ENCODE measurements at places on chromosomes 12 and 14.

DNA sequence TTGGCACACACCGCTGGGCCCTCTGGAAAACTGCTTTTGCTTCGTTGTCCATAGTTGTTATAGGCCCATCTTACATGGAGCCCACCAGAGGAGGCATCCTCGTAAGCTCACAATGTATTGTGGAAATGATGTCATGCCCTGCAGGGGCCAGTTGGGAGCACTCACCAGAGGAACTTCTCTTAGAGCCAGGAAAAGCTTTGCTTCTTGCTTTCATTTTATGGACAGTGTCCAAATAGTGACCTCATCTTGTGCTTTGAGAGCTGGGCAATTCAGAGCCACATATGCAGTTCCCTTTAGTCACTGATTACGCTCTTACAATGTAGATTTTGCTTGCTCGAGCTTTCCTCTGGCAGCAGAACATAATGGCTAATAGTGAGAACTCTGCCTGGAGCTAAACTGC lies 275.6 kb downstream of the AACS start:
- peak; percentile 17 for DNase-seq

DNA sequence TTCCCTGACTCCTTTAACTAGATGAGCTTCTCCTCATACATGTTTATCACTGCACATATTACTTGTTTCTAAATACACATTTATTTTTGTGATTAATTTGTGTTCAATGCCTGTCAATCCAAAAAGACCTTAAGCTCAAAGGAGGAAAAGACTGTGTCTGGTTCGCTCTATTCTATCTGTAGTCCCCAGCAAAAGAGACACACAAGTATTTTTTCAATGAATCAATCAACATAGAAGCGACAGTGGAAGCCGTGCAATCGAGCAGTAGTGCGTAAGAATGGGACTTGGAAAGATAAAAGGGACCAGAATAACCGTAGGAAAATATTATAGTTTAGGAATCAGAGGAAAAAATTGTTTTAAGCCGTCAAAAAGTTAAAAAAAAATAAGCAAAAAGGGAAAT lies 951 bp downstream of the WDHD1 start:
- no peak for DNase-seq

- DNase-seq = no peak
These were observed 7.7 kb downstream of the DCTN2 start for GRCh38 chr12:57539134-57539768.

GRCh38 chr14:29858299-29858698 lies 69.3 kb downstream of the PRKD1 start:
- no peak for DNase-seq

DNA sequence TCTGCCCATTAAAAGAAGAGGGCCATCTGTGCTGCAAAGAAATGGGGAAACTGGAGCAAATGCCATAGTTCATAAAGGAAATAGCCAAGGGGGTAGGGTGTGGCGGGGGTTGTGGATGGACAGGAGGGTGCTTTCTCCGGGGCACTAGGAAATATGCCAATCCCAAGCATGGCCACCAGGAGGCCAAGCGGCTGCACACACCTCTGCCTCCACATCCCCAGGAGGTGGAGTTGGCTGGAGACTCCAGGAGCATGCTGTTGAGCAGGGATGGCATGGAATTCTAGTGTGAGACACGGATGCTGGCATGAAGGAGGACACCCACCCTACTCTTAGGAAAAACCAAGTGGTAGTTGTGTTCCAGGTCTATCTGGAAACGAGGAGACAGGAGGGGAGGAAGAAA lies 25.2 kb downstream of the NID2 start:
- DNase-seq = no peak

DNA sequence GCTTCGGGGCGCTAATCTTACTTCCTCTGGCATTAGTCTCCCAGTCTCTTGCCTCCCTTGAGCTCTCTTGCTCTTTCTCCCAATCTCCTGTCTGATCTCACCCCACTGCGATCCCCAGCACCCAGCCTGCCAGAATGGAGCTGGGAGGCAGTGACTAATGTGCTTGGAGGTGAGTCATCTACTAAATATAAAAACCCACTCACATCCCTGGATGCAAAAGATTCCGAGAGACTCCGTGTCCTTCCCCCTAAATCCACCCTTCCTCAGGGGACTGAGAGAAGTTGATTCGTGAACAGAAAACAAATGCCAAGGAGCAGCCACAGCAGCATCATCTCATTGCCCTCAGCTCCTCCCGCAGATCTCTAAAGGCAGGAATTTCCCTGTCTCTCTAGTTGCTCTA lies 45.7 kb upstream of the KCNA5 start:
- DNase-seq = peak; percentile 87

DNA sequence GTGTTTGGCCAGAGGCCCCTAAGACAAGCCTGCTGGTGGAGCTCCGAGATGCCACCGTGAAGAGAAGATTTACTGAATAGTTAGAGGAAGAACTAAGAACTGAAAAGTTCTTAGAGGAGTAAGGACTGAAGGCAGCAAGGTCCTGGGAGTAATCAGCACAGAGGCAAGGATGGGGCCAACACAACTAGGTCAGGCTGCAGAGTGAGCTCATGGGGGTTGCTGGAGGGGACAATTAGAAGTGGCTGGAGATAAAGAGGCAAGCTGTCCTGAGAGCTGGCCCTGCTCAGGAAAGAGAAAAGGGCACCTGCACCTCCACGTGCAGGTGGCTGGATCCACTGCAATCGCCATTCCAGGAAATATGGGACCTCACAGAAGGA lies 52.7 kb downstream of the NFKBIA start:
- no peak for DNase-seq

GRCh38 chr12:103348935-103349334 lies 146.8 kb downstream of the C12orf42 start:
- DNase-seq = no peak

GRCh38 chr12:106945261-106945851 lies 10.4 kb upstream of the TMEM263 start:
- DNase-seq = no peak

DNA sequence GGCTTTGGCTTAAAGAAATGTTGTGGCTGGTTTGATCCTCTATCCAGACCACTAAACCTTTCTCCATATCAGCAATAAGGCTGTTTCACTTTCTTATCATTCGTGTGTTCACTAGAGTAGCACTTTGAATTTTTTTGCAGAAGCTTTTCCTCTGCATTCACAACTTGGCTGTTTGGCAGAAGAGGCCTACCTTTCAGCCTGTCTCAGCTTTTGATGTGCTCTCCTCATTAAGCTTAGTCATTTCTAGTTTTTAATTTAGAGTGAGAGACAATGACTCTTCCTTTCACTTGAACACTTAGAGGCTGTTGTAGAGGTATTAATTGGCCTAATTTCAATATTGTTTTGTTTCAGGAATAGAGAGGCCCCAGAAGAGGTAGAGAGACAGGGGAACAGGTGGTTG lies 13.8 kb downstream of the KCNMB4 start:
- DNase-seq = no peak

DNA sequence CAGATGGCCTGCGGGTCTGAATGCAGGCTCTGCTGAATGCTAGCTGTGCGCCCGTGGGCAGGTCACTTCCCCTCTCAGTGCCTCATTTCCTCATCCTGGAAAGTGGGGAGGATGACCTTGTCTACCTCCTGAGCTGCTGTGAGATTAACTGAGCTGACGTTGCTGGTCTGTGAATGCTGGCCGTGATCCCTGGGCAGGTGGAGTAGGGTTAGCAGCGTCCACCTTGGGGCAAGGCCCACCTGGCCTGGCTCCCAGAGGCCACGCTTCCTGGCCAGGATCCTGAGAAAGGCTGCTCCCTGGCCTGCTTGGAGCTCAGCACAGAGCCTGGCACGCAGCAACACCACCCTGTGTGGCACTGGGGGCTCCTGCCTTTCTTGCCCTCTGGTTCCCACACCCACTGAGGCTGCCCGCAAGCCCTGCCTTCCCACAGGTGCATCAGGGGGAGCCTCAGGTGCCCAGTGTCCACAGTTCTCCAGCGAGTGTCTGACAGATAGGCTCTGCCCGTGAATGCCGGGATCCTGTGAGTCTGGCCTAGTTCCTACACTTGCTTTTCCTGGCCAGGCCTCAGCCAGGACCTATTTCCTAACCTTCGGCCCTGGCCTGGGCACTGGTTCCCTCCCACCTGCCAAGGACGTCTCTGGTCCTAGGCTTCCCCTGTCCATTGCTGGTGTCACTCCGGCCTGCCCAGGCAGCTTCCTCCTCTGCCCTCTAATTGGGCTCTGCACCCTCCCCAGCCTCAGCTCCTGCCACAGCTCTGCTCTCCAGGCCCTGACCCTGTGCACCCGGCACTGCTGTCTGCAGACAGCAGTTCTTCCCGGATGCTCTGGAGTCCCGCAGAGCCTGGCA lies 37.2 kb upstream of the TDRD9 start:
- DNase-seq = no peak
